Upper lobe of right lung (tissue), 1 donor: ENCODE measurements at places on chromosomes 7 and 10. TPM values are rescaled to one million over a fixed set of nuclear protein-coding genes. Genes with fewer than 3 reads are reported as not detected.

Gene SEMA3D
- 13.6 TPM for total RNA-seq

Gene TACC2
- 236 TPM for total RNA-seq

Gene CFAP58
- total RNA-seq, result 0.14 TPM

DNA sequence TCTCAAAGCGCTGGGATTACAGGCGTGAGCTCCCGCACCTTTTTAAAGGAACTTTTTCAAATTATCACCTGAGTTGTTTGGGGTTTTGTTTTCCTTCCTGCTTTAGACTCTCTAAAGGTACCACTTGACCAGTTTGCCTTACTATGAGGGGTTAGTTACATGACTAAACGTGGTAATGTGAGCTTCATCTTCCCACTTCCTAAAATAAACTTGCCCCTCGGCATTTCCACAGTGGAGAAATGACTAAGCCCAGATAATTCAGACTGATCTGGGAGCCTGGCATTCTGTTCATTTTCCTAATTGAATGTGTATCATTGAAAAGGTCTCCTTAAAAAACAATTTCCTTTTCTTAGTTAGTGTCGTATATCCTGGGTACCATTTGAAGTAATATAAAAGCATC lies 163.4 kb downstream of the PLXDC2 start:
- no peak for DNase-seq
- no peak overlapping the region for H3K4me3 ChIP-seq
- H3K27me3 ChIP-seq, result no peaks in the 10 kb centered on the region
- H3K27ac ChIP-seq, result no peak overlapping the region
- H3K4me1 ChIP-seq, result no peaks in the 10 kb centered on the region

- DNase-seq, result no peak
- no peak overlapping the region for H3K4me3 ChIP-seq
- H3K27me3 ChIP-seq, result no peaks in the 10 kb centered on the region
- H3K4me1 ChIP-seq, result no peaks in the 10 kb centered on the region
- no peak overlapping the region for H3K27ac ChIP-seq
- no peaks in the 10 kb centered on the region for H3K36me3 ChIP-seq
Measured at GRCh38 chr10:21249435-21249834, 276.0 kb downstream of the SKIDA1 start.

GRCh38 chr10:80453842-80454512 lies at the start of gene TSPAN14:
TSPAN14 (plus strand) TSS chr10:80454310; CDS start chr10:80489234, 34,924 bp downstream.
- H3K27ac ChIP-seq, result peak within 1 kb of the TSS; percentile 98
- H3K27me3 ChIP-seq, result no peaks in the 10 kb centered on the region
- H3K4me3 ChIP-seq, result peak within 1 kb of the TSS; percentile 91

GRCh38 chr10:4405828-4406227 lies 420.2 kb upstream of the AKR1E2 start:
- H3K36me3 ChIP-seq, result no peaks in the 10 kb centered on the region
- H3K27me3 ChIP-seq, result no peaks in the 10 kb centered on the region
- no peak overlapping the region for H3K4me3 ChIP-seq
- no peak overlapping the region for H3K27ac ChIP-seq
- H3K4me1 ChIP-seq, result no peaks in the 10 kb centered on the region

GRCh38 chr10:84542522-84543490 lies 214.4 kb downstream of the CCSER2 start:
- no peak for DNase-seq
- H3K27ac ChIP-seq, result no peak overlapping the region
- no peak overlapping the region for H3K4me3 ChIP-seq
- peaks cover 6% of the 10 kb centered on the region for H3K27me3 ChIP-seq
- peaks cover 7% of the 10 kb centered on the region for H3K4me1 ChIP-seq

DNA sequence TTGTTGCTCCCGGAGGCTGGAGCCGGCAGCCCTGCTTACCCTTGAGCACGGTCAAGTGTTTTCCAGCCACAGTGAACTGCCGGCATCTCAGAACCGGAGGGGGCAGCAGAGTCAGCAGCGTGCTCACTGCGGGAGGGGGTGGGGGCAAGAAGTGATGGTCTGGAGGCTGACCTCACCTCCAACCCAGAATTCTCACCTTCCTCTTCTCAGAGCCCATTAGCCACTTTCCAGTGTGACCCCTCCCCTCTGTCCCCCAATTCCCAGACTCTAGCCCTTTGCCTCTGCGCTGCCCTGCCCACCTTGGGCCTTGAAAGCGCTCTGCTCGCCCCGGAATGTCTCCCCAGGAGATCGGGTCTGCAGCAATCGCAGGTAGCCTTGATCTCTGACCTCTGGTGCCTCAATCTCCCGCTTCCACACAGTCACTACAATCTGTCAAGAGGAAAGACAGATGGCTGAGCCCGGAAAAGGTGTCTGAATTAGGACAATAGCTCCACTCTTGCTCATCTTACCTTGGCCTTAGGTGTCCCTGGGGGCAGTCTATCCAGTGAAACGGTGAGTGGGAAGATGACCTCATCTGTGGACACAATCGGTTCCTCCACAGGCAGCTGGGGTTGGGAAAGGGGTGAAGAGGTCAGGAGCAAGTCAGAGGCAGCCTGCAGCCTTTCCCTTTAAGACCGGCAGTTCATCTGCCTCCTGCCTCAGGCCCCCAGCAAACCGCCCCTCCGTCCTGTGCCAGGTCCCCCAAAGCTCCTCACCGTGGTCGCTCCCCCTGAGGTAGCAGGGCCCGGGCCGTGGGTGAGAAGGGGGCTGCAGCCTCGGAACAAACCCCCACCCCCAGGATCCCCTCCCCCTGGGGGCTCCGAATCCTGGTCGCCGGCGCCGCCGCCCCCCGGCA lies 942 bp downstream of the TRAPPC14 start:
- peaks cover 25% of the 10 kb centered on the region for H3K36me3 ChIP-seq
- no peaks in the 10 kb centered on the region for H3K27me3 ChIP-seq
- H3K4me3 ChIP-seq, result peak overlapping the region; percentile 98

DNA sequence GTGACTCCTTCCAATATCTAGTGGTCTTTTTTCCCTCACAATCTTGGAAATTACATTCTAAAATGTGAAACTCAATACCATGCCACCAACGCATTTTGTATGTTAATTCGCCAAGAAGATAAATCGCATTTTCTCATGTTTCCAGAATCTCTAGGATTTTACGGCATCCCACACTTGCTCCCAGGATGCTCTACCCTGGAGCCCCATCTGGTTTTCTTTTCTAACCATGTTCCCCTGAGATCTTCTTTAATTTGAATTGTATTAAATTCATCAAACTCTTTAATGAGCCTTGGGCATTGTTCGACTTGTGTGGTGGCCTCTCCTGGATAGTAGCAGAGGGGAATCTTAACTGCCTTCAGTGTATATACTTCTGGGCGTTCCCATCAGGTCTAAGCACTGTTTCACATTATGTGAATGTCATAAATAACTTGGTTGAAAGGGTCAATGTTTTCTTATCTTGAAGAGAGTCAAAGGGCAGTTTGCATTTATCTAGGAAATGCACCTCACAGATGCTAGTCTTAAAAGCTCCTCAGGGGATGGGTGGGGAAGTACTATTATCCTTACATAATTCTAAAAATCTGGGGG lies 169.1 kb upstream of the MEOX2 start:
- H3K4me3 ChIP-seq, result no peak overlapping the region
- H3K27me3 ChIP-seq, result no peaks in the 10 kb centered on the region
- no peak overlapping the region for H3K27ac ChIP-seq
- no peaks in the 10 kb centered on the region for H3K36me3 ChIP-seq
- peaks cover 4% of the 10 kb centered on the region for H3K4me1 ChIP-seq

- DNase-seq, result no peak
- H3K27me3 ChIP-seq, result no peaks in the 10 kb centered on the region
- H3K27ac ChIP-seq, result no peak overlapping the region
- H3K36me3 ChIP-seq, result no peaks in the 10 kb centered on the region
- H3K4me1 ChIP-seq, result no peaks in the 10 kb centered on the region
- no peak overlapping the region for H3K4me3 ChIP-seq
Measured at GRCh38 chr7:120180221-120180620, 92.8 kb upstream of the KCND2 start.

GRCh38 chr7:75533926-75534325 lies 41.8 kb downstream of the SPDYE5 start:
- no peak overlapping the region for H3K27ac ChIP-seq
- peaks cover 32% of the 10 kb centered on the region for H3K36me3 ChIP-seq
- DNase-seq, result peak; percentile 8
- H3K27me3 ChIP-seq, result no peaks in the 10 kb centered on the region
- peaks cover 6% of the 10 kb centered on the region for H3K4me1 ChIP-seq
